Activated naive CD8-positive, alpha-beta T cell treated with anti-CD3 and anti-CD28 coated beads, Interleukin-2, amount 50 U/mL, for 16 hours (primary cell): ENCODE measurements at places on chromosomes 5 and 9.

DNA sequence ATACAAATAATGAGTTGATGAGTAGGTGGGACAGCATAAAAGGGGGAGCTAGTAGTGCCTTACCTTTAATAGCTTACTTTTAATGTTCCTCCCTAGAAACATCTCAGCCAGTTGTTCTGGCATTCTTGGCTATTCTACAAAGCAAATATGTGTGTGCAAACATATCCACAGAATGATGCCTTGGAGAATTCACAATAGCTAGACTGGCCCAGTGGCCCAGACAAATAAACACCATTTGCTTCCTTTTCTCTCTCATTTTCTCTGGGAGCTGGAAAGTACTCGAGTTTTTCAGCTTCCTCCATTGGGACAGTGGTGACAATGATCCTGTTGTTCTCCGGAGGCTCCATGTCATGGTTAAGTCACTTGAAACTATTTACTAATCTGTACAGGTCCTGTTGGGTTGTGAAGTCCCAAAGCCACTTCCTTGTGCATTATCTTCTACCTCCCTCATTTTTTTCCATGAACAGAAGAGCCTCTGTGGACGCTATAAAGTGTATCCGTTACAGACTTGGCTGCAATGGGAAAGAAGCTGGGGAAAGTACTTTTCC lies 122.9 kb downstream of the DMAC1 start:
- DNase-seq = no peak

DNA sequence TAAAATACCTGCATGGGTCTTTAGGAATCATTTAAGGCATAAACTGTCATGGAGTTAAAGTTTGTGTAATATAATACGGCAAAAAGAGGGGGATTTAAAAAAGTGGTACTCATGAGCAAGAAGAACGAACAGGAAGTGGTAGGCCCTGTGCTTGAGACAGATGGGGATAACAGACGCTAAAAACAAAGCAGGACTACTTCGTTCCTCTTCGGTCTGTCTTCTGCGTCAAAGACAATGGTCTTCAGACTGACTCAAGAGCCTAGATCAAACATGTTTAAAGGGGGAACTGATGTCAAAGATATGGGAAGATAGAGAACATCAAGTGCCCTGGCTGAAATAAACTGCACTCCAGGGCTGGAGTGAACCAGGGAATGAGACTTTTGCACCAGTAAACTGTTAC lies 59.8 kb upstream of the RFX3 start:
- DNase-seq = no peak

DNA sequence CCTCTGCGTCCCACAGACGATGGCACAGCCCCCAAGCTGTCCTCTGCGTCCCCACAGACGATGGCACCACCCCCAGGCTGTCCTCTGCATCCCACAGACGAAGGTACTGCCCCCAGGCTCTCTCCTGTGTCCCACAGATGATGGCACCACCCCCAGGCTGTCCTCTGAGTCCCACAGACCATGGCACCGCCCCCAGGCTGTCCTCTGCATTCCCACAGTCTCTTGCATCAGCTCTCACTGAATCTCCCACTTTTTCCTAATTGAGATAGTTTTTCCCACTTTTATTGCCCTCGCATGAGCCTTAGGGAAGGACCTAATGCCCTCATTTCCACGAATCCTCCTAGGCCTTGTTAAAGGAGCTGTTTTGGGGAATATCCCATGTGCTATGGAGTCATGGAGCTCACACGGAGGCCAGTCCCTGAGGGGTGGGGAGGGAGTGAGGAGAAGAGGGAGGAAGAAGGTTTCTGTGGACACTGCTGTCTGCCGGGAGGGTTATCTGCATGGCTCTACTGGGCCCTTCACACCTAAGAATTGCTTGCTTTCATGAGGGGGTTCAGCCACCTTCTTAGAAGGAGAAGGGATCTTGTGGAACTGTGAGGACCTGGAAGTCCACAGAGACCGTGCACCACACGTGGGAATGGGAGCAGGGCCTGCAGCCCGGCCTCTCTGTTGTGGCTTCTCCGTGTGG lies 58.2 kb upstream of the PTCH1 start:
- DNase-seq = no peak

DNA sequence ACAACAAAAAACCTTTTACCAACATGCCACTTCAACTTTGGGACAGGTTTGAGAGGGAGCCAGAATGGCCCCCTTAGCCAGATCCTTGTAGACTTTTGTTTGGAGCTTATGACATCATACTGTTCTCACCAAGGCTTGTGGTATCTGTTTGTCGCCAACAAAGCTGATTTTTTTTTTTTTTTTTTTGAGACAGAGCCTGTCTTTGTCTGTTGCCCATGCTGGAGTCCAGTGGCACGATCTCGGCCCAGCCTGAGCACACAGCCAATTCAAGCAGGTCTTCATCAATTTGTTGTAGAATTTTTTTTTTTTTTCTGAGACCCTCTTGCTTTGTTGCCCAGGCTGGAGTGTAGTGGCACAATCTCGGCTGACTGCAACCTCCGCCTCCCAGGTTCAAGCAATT lies 26.4 kb upstream of the NTNG2 start:
- DNase-seq = no peak

GRCh38 chr9:37192803-37193202 lies 72.4 kb downstream of the ZCCHC7 start:
- no peak for DNase-seq

DNA sequence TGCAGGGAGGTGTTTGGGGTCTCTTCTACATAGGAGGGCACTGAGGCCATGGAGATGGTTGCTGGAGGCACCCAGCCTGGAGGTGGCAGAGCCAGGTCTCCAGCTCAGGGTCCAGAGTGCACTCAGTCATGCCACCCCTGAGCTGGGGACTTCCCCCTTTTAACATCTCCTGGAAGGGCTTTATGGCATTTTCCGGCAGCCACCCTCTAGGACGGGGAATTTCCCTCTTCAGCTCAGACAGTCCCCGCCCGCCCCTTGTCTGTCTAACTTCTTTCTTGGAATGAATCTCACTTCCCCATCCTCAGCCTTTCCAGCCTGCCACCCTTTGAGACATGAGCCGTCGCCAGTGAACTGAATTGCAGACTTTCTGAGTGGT lies 49.9 kb downstream of the COL15A1 start:
- DNase-seq = no peak

DNA sequence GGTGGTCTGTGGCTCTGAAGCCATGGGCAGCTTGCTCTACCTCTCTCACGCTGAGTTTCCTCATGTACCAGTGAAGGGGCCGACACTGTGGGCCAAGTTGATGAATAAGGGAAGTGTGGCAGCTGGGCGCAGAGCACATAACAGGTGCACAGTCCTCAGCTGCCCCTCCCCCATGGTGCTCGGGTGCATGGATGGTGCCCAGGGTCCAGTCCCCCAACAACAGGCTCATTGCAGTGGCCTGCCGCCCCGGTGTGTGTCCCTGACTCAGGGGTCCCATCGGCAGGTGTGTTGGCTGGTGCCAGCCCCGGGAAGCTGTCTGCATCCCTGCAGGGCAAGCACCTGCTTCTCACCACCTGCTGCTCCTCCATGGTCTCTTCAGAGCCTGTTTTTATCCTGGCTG lies 36.6 kb downstream of the COL5A1 start:
- no peak for DNase-seq

GRCh38 chr9:93181672-93182435 lies 2.1 kb upstream of the WNK2 start:
- DNase-seq = no peak

GRCh38 chr5:4028384-4028783 lies 432.8 kb downstream of the IRX1 start:
- DNase-seq = no peak

- no peak for DNase-seq
Measured at GRCh38 chr9:121222524-121223171, 21.0 kb upstream of the RAB14 start.

DNA sequence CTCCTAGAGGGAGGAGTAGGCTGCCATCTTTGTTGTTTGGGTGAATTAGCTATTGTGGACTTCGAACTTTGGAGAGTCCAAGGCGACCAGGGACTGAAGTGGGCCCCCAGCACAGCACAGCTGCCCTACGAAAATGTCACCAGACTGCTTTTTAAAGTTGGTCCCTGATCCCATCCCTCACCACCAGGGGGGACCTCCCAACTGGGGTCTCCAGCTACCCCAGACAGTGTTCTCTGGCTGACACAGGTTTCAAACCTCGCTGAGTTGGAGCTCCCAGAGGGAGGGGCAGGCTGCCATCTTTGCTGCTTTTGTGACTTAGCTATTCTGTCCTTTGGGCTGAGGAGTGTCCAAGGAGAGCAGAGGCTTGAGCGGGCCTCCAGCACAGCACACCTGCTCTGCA lies 45.7 kb upstream of the ADRB2 start:
- no peak for DNase-seq

- DNase-seq = no peak
Measured at GRCh38 chr5:5079876-5080275, 60.3 kb upstream of the ADAMTS16 start.

GRCh38 chr5:176995896-176996767 lies 10.4 kb downstream of the UIMC1 start:
- DNase-seq = no peak

GRCh38 chr5:151699071-151699901 lies 12.6 kb upstream of the SPARC start:
- DNase-seq = no peak

DNA sequence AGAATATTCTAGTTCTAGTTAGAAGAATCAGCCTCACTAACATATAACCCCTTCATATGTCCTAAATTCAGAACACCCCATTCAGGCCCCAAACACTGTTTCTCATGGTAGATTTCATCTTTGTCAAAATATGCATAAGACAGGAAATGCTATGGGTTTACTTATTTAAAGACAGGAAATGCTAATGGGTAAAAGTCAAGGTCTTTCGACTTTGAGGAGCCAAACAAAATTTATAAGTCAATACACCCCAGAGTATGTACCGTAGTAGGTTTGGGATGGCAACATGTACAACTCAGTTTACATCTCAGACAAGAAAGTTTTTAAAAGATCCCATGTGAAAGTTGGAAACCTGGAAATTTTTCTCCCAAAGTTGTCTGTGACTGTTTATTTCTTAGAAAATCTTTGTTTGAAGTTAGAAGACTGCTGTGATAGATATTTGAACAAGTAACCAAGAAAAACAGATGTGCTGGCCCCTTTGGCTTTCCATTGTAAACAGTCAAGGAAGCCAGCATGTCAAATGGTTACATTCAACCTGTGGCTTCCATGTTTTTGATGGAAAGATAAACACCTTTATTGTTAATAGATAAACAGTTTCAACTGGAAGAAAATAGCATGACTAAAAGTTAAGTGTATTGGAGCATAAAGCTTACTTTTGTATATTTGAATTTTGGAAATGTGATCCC lies 102.2 kb downstream of the INIP start:
- no peak for DNase-seq

- DNase-seq = no peak
Measured at GRCh38 chr5:105475401-105475800, 1912.8 kb upstream of the NUDT12 start.
